ENCODE measurements at places on chromosomes 16 and 17.
A peak's percentile ranks its signal among the peaks of the same experiment; 100 is the strongest.

GRCh38 chr16:21167360-21167759 is 8.9 kb downstream of the LDAF1 start:
- no peak for DNase-seq

- DNase-seq = no peak
Observed at GRCh38 chr17:46983782-46984181, 4.7 kb upstream of the RPRML start.

- no peak for DNase-seq
Observed at GRCh38 chr17:8685381-8685780, 54.9 kb upstream of the MYH10 start.

- DNase-seq = no peak
Observed at GRCh38 chr16:55471448-55472097, 7.4 kb upstream of the MMP2 start.

- no peak for DNase-seq
Observed at GRCh38 chr17:18226284-18226945, 980 bp downstream of the LLGL1 start.

GRCh38 chr16:87610026-87610425 is 7.7 kb downstream of the JPH3 start:
- no peak for DNase-seq

DNA sequence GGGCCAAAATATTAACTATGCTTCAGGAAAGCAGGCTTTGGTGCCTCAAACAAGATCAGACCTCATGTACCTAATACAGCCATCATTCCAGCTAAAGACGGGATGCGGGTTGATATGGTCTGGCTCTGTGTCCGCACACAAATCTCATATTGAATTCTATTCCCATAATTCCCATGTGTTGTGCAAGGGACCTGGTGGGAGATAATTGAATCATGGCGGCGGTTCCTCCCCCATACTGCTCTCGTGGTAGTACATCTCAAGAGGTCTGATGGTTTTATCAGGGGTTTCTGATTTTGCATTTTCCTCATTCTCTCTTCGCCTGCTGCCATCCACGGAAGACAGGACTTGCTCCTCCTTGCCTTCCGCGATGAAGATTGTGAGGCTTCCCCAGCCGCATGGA is 19.1 kb upstream of the CHST6 start:
- DNase-seq = no peak

DNA sequence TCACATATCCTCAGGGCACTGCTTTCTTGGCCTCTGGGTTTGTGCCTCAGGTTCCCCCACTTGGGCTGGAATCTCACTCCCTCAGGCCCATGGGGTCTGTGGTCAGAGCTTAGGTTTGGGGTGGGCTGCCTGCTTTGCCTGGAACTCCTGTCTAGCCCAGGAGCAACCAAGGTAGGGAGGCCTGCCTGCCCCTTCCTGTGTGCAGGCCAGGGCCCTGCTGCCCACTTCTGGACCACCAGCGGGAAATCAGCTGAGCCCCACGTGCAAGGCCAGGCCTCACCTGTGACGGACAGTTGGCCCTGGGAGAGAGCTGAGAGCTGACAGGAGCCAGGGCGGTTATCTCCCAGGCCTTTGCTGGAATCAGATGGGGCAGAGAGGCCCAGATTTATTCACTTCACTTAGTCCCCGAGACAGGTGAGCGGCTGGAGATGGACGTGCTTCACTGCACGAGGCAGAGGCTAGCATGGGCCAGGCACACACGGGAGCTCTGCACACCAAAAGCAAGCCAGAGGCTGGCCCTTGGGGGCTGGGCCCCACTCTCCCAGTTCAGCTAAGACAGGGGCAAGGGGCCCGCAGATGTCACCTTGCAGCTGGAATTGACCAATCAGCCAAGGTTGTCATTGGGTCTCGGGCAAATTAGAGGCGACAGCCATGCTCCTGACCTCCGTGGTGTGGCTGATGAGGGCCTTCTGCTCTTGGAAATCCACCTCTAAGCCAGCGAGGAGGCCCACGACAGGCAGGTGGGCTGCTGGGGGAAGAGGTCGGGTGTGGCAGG is 49.9 kb upstream of the DOC2B start:
- DNase-seq = no peak

DNA sequence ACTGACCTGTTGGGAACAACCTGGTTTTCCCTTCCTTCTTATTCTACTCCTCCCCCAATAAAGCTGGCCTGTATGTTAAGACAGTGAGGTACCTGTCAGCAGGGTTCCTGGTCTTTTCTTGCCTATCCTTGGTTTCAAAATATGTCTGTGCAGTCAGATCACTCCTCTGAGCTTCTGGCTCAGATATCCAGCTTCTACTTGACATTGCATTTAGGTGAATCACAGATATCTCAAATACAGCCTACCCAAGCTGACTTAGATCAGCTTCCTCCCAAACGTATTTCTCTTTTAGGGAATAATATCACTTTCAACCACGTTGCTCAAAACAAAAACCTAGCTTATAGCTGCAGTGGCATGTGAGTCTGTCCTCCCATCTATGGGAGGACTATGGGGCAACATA is 48.7 kb downstream of the TEX14 start:
- DNase-seq = no peak

- DNase-seq = no peak
Observed at GRCh38 chr16:19599968-19600716, 44.6 kb downstream of the VPS35L start.

GRCh38 chr17:71921796-71922195 is 199.0 kb upstream of the SOX9 start:
- no peak for DNase-seq

- DNase-seq = no peak
Observed at GRCh38 chr17:17935321-17936271, 36.6 kb downstream of the TOM1L2 start.

DNA sequence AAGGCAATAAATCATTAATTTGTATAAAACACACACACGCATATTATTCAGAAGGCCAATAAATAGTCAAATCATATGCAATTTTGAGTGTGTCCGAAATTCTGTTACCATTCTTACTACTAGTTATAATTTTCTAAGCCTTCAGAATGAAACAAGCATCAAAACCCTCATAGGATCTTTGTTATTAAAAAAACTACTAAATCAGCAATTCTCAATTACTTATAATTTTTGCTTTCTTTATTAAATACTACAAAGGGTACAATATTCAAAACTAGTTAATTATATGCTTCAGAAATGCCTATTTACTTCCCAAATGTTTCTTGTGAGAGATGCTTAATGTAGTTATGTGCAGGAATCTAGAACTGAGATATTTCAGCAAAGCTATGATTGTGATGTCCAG is 413.1 kb upstream of the KIF2B start:
- no peak for DNase-seq

DNA sequence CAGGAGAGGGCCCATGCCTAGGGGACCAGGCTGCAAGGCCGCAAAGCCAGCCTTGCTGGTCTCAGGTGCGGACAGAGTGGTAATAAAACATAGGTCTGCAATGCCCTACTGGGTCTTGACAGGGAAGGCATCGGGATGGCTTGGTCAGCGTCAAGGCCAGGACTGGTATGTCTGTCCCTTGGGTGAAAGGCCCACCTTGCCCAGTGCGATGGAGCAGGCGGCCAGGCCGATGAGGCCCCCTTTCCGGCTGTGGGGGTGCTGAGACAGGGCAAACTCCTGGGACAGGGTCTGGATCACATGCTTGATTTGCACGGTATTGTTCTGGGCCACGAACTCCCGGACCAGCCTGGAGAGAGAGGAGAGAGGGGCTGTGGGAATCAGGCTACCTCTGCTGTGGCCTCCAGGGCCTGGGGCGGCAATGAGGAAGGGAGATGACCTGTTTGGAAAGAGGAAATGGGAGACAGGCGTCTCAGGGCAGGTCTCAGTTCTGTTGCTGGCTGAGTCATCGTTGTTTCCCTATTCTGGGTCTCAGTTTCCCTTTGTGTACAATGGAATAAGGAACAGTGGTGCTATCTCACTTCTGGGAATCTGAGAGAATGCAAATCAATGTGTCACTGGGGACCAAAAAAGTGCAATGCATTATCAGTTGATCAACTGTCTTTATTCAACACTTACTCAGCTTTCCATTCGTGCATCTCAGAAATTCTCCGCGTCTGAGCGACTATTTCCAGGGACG is 14.8 kb downstream of the VAC14 start:
- no peak for DNase-seq

- no peak for DNase-seq
Observed at GRCh38 chr17:79463421-79464317, 147.2 kb downstream of the RBFOX3 start.

- DNase-seq = no peak
Observed at GRCh38 chr16:5665834-5666233, 568.2 kb upstream of the EEF2KMT start.

DNA sequence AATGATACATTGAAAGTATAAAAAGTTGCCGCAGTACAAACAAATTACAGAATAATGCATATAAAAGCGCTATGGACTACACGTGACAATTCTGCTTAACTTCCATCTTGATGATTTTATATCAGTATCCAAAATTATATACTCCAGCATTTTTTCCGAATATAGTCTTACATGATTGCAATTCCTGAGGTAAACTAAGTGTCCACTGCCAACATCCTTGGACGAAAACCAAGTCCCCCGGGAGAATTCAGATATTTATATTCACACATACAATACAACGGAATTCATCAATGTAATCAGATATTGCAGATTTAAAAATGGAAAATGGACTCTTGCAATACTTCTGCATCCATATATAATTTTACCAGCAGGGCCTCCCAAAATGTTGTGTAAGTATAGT is 8.9 kb upstream of the MYH11 start:
- no peak for DNase-seq

DNA sequence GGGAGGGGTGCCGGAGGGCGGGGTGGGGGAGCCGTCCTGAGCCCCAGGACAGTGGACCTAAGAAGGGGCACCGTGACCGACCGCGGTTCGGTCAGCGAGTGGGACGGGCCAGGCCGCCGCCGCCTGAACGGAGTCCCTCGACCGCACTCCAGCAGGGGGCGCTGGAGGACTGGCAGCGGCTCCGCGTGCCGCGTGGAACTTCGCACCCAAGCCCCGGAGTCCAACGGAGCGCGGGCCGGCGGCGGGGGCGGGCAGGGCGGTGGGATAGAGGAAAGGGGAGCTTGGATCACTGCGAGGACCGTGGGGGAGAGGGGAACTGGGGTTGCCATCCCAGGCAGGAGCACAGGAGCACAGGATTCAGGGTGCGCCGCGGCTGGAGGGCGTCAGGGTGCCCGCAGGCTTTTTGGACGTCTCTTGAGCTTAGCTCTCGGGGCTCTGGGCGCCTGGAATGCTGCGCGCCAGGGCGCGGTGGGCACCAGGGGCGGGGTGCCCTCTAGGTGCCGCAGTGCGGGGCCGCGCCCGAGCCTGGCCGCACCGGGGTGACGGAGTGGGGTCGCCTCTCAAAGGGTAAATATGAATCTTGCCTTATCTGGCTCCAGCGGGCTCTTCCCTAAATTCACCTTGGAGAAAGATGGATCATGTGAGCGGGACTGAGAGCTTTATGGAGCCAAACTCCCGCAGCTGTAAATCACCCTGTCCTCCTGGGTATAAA is 379 bp upstream of the OTOP2 start:
- DNase-seq = peak; percentile 22

GRCh38 chr16:79430191-79430678 is 170.3 kb downstream of the MAF start:
- DNase-seq = no peak

- DNase-seq = no peak
Observed at GRCh38 chr16:593406-593805, 3.5 kb downstream of the RAB40C start.

- DNase-seq = no peak
Observed at GRCh38 chr16:17339764-17340541, 130.8 kb downstream of the XYLT1 start.

DNA sequence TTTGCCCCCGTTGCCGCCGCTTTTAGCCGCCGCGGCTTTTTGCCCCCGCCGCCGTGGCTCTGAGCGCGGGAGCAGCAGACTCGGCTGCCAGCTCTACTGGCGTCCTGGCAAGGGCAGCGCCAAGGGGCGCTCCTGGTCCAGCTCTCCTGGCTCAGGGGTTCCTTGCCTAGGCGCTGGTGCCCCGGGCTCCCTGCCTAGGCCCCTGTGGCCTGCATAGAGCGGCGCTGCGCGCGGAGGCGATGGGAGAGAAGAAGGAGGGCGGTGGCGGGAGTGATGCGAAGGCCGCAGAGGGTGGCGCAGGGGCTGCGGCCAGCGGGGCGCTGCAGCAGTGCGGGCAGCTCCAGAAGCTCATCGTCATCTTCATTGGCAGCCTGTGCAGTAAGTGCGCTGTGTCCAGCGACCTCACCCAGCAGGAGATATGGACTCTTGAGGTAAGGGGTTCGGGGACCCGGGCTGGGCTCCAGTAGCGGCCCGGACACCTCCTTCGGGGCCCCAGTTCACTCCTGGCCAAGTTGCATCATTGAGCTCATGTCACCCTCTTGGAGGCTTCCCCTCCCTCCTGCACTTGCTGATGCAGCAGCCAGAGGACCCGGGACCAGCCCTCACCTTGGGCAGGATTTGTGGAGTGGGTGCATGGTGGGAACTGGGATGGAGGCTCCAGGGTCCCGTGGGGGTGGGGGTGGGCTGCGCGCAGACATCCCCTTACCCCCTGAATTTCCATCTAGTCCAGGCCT is 1344.4 kb downstream of the TP53TG3F start:
- no peak for DNase-seq

DNA sequence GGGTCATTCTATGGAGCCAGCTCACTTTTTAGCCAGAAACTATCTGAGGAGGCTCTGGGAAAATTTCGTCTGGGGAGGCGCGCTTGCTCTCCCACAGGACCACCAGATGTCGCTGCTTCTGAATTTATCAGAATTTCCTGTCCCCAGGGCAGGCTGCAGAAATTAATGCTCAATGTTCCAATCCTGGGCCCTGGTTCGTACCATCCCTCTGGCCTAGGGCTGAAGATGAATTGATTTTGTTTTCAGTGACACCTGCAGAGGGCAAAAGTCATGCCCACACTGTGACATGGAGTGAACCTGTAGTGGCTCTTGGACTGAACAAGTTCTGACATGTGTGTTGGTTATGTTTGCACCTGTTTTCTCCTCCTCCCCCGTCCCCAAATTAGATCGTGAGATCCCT is 482.6 kb downstream of the NPIPA7 start:
- peak; percentile 17 for DNase-seq

DNA sequence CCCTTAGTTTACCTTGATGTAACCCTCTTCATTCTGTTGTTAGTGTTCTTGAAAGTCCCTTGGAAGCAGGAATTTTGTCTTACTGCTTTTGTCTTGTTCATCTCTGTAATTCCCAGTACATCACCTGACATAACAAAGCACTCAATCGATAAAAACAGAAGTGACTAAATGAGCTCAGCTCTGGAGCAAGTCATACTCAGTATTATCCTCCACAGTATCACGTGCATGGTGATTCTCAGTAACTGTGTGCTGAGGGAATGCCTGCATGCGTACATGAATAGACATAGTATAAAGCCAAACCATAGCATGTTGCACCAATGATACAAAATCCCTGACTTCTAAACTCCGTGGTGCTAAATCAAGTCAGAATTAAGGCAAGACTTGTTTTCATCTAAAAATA is 7.2 kb downstream of the KRT38 start:
- no peak for DNase-seq

Measured in activated CD8-positive, alpha-beta memory T cell treated with anti-CD3 and anti-CD28 coated beads for 1 hour (primary cell).